ENCODE measurements at places on chromosomes 16 and 17.

- DNase-seq = no peak
These were observed 70.8 kb upstream of the TNRC6C start for GRCh38 chr17:77887464-77888241.

GRCh38 chr16:70653809-70654771, 7.7 kb downstream of the IL34 start:
- DNase-seq = peak; percentile 61

DNA sequence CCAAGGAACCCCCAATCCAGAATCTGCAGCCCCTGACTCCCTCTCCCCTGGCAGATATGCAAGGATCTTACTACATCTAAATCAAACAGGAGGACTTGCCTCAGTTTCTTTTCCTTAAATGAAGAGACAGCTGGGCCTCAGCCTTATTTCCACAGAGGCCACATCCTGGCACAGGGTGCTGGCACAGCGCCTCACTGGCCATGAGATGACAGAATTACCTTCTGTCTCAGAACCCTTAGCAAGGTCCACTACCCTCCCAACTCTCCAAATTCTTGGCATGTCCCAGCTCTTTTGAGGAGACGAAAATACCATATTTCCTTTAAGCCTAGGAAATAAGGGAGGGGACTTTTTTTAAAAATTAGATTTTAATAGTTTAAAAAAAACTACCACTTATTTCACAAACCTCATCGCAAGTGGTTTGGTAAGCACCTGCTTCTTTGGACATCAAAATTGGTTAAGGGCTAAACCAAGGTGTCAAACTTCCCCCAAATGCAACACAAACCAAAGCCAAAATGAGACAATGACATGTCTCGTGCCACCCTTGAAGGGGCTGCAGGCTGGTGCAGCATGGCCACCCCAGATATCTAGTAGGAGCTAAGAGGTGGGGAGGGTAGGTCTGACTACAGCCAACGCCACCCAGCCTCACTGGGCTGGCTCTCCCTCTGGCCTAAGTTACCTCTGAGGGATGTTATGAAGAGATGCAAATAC, 25.3 kb downstream of the FAM117A start:
- peak; percentile 16 for DNase-seq

GRCh38 chr16:49588026-49588425, 214.4 kb downstream of the C16orf78 start:
- no peak for DNase-seq

DNA sequence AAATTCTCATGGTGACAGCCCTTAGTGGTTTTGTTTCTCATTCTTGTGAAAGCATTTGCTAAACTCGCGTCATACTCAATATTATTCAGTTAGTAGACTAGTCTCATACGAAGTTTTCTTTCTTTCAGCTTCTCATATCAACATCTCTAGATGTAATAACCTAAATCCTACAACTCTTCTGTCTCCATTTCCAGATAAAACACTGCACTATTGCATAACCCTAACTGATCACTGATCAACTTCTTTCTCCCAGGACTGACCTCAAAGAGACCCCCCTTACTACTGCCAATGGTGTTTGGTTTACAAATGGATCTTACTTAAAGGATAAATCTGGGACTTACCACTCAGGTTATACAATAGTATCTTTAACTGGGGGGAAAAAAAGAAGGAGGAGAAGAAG, 36.3 kb upstream of the TEKT1 start:
- no peak for DNase-seq

DNA sequence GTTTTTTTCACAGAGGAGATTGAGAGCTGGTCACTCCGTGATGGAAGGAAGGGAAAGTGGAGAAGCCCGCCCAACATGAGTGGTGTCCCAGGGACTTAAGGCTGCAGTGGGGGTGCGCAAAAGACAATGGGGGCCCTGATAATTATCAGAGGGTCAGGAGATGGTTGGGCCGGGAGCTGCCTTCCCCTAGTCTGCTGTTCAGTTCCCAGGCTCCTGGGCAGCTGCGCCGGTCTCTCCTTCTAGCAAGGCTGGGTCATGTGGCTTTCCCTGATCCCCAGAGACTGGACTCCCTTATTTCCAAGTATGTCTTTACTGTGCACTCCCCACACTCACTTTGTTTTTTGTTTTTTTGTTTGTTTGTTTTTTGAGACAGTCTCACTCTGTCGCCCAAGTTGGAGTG, 16.2 kb downstream of the CYGB start:
- DNase-seq = no peak

GRCh38 chr16:57648125-57648524, 19.7 kb downstream of the ADGRG1 start:
- DNase-seq = no peak

GRCh38 chr17:39757931-39758873, 20.5 kb downstream of the GRB7 start:
- peak; percentile 15 for DNase-seq
